Ureter (tissue), 1 donor: ENCODE measurements at places on chromosomes 12 and 14. TPM values are rescaled to one million over a fixed set of nuclear protein-coding genes. Genes with fewer than 3 reads are reported as not detected.

SCYL2 gene
- 48.2 TPM for total RNA-seq

MSRB3 gene
- total RNA-seq: 66.5 TPM

P2RX2 gene
- 0.36 TPM for total RNA-seq

IRAK3 gene
- 23.1 TPM for total RNA-seq
